Neural crest cell (in vitro differentiated cells): ENCODE measurements at places on chromosomes 7 and 10.

- no peak for DNase-seq
These were observed 34.0 kb upstream of the DNMBP start for GRCh38 chr10:100043796-100044195.

DNA sequence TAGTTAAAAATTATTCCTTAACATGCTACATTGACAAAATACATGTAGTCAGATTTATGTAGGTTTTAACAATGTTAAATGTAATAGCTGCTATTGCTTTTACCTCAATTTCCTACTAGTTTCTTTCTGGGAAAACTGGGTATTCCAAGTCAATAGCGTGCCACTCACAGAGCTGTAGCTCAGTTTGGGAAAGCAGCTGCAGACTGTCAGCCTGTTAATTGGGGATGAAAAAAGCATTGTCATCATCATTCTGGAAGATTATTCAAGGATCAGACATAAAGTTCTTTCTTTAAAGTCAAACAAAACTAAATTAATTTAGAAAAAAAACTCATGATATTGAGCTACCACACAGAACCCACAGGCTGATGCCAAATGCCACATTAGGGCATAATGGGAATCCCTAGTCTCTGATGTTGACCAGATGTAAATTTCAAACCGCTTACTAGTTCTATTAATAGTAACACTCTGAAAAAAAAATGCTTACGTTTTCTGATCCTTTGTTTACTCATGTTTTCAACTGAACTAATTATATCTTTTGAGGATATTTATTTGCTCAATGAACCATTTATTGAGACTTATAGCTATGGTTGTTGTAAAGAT lies 19.6 kb upstream of the AGMO start:
- DNase-seq = no peak

DNA sequence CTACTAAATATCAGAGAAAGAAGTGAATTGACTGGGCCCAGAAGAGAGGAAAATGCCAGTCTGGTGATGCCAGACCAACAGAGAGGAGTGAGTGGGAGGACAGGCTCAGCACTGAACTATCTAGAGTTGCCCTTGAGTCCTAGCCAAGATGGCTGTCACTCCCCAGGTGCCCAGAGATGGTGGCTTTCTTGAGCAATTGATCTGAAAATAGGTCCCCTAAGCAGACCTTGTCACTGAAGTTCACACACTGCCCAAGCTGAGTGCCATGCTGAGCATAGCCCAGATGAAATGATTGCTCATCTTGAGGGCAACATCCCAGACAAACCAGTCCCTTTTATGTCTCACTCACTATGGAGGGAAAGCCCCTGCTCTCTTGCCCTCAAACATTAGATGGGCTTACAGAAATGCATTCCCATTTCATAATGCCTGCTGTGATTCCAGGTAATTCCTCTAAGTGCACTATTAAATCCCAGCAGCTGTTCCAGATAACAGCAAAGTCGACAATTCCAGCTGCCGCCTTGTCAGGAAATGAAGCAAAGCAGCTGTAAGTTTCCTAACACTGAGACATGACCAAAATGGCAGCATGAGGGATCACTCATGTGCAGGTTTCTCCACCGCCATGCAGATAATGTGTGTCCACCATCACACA lies 329.4 kb downstream of the KCNMA1 start:
- no peak for DNase-seq

- DNase-seq = no peak
These were observed 64.3 kb upstream of the AGK start for GRCh38 chr7:141486959-141487358.

- DNase-seq = no peak
These were observed 1196.9 kb downstream of the SORCS3 start for GRCh38 chr10:105837951-105838350.

DNA sequence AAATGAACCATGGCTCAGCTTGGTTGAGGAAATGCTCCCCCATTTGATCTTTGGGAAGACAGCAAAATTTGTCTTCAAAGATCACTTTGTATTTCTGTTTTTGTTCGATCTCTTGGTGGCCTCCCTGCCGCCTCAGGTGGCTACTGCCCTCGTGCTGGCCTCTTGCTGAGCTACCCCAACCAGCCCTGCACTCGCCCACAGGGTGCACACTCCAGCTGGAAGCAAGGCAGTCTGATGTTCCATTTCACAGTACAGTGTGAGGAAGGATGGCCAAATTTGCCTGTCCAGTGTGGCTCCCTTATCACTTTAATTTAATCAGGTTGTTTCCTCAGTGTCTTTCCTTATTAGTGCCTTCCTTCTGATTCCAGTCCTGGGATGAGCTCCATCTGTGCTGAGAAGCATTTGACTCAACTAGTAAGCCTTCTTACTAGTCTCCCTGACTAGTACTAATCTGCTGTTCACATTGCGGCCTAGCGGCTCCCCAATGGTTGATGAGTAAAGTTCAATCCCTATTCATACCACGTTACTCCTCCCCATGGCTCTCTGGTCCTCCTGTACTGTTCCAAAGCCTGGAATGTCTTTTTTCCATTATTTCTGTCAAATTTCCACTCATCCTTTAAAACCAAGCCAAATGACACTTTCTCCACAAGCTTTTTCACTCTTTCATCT lies 8.2 kb downstream of the MYOF start:
- no peak for DNase-seq

- DNase-seq = no peak
These were observed 74.0 kb downstream of the KMT2E start for GRCh38 chr7:105087981-105088380.

DNA sequence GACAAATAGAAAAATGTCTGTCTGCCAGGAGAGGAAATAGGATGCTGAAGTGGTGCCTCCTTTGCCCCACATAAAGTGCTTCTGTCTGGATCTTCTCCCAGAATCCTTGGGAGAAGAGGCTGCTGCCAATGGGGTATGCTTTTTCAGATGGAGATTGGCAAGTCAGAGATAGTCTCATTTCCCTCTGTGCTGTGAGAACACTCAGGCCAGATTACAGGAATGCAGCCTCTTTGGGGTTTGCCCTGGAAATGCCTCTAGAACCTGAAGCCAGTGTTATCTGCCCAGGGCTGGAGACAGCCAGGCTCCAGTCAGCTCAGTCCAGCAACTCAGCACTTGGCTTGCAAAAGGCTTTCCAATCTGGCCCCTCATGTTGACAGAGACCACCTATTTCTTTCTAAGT lies 119.1 kb upstream of the PHYHIPL start:
- no peak for DNase-seq

GRCh38 chr10:62620491-62620890 lies 184.0 kb upstream of the ADO start:
- no peak for DNase-seq

DNA sequence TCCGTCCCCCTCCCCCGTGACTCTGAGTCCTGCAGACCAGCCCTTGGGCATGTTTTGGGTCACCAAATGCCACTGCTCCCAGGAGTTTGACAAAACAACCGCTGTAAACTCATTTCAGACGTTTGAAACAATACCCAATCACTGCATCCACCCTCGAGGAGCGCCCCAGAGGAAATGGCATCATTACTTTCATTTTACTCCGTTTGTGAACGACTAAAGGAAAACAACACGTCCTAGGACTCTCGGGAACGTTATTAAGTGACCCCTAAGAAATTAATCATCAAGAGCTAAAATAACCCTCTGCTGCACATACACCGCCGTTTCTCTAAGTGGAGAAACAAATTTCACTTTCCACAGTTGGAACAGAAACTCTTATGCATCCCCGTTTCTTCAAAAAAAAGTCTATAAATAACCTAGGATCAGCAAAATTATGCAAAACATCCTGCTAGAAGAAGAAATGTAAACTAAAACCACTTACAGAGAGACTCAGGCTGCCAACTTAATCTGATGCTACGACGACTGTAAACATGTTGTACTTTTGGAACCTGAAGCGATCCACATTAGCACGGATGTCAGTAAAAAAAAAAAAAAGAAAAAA lies 109.9 kb upstream of the EFCAB10 start:
- DNase-seq = no peak

DNA sequence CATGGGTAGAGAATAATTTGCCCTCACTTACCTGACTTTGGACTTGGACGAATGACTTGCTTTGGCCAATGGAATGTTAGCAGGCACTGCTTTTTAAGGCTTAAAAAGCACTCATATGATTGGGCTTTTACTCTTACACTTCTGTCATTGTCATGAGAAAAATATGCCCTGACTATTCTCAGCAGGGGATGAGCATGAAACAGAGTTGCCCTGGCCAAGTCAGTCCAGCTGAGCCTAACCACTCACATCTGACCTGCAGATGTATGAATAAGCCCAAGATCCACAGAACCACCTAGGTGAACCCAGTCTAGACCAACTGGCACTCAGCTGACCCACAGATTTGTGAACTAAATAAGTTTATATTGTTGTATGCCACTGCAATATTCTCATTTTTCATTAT lies 573.5 kb downstream of the TNS3 start:
- no peak for DNase-seq

GRCh38 chr7:147912291-147912690 lies 678.3 kb upstream of the C7orf33 start:
- DNase-seq = no peak

GRCh38 chr7:21916176-21916575 lies 29.5 kb downstream of the CDCA7L start:
- DNase-seq = no peak

GRCh38 chr7:157006829-157007469 lies 3.5 kb downstream of the MNX1 start:
- no peak for DNase-seq

DNA sequence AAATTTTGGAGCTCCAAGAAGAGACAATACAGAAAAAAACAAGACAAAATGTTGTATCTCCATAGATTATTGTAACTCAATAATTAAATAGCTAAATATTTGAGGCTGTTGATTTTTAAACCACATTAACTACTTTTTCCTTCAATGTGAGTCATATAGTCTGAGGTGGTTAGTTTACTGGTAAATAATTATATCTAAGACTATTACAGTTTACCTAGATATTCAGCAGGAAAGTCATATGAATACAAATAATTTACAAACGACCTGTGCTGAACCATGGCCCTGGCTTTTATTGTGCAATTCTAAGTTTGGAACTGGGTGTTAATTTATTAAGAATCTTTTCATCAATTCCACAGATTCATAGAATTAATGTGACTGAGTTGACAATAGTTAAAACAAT lies 22.2 kb downstream of the CREB5 start:
- DNase-seq = no peak

GRCh38 chr7:68682910-68683309 lies 915.4 kb upstream of the AUTS2 start:
- DNase-seq = no peak

DNA sequence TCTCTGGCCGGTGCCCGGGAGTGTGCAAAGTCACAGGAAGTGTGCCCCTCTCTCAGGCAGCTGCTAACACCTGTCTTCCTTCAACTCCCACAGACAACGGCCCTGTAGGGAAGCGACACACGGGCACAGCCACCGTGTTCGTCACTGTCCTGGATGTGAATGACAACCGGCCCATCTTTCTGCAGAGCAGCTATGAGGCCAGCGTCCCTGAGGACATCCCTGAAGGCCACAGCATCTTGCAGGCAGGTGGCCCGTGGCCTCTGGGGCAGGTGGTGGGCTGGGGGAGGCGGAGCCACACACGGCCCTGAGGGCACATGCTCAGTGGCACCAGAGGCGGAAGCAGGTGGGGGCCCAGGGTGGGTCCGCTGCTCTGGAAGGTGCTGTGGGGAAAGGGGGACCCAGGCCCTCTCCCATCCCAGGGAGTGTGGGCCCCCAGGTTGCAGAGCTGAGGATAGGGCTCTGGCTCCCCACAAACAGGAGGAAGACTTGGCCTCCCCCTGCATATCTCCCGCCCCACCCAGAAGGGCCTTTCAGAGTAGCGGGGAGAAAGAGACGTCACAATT lies 6.9 kb downstream of the C10orf105 start:
- DNase-seq = no peak

- no peak for DNase-seq
These were observed 19.4 kb downstream of the ZMIZ1 start for GRCh38 chr10:79088176-79088575.

GRCh38 chr7:47666164-47666862 lies 84.4 kb upstream of the TNS3 start:
- no peak for DNase-seq

- no peak for DNase-seq
These were observed 326.0 kb upstream of the NPSR1 start for GRCh38 chr7:34332006-34332405.

- no peak for DNase-seq
These were observed 5.9 kb upstream of the DNTT start for GRCh38 chr10:96298362-96298761.

DNA sequence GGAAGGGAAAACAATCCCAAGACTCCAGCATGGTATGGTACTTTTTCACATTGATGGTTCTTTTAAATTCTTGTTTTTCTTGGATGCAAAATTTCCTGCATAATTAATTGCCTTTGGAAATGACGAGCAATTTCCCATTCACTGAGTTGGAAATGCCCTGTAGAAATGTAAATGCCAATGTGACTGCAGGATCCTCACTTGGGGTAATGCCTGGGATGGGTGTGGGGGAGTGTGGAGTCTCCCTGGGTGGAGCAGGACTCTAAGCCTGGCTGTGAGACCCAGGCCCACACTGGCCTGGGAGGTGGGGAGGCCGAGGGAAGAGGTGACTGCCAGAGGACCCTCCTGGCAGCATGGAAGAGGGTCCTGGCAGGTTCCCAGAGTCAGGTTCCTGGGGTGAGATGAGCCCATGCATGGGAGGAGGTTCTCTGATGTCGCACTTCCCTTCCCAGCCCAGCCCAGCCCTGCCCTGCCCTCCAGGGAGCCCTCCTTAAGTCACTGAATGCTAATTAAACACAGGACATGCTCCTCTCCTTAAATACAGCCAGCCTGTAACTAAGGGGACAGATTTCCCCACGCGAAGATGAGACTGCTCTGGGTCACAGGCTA lies 157.9 kb downstream of the GFRA1 start:
- no peak for DNase-seq

DNA sequence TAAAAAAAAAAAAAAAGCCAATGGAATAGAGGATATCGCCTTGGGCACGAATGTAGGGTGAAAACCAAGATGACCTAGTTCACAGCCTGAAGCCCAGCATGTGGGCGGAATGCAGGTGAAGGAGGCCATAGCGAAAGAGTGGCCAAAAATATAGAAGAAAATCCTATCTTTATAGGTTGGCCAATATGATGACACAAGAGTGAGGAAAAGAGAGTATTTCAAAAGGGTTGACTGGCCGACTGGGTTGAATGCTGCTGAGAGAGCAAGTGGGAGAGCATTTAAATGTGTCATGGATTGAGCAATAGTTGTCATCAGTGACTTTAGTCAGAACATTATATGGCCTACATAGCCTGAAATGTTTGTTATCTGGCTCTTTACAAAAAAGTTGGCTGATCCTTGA lies 17.2 kb upstream of the GLI3 start:
- no peak for DNase-seq

- no peak for DNase-seq
These were observed 169.2 kb upstream of the SEMA3A start for GRCh38 chr7:84363741-84364140.

GRCh38 chr7:132137681-132138080 lies 438.6 kb downstream of the PLXNA4 start:
- DNase-seq = no peak
